CD4-positive, alpha-beta T cell treated with Interleukin-17A for 4 hours (primary cell): ENCODE measurements at places on chromosomes 2 and 18.
A peak's percentile ranks its signal among the peaks of the same experiment; 100 is the strongest.

GRCh38 chr2:215573496-215573895 lies 137.6 kb upstream of the FN1 start:
- no peak for DNase-seq

DNA sequence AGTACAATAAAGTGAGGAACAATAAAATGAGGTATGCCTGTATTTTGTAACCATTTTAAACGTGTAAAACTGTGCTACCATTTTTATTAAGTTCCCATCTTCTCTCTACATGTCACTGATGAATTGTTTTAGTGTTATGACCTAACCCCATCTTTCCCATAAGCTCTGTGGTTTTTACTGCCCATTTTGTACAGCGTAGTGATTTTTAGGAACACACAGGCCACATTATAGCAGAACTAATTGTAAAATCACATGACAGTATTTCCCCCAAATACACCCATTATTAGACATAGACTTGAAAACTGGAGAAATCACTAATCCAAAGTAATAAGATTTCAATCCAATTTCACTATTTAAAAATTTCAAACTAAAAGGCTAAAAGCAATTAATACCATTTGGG lies 130.7 kb downstream of the TMEM247 start:
- no peak for DNase-seq

DNA sequence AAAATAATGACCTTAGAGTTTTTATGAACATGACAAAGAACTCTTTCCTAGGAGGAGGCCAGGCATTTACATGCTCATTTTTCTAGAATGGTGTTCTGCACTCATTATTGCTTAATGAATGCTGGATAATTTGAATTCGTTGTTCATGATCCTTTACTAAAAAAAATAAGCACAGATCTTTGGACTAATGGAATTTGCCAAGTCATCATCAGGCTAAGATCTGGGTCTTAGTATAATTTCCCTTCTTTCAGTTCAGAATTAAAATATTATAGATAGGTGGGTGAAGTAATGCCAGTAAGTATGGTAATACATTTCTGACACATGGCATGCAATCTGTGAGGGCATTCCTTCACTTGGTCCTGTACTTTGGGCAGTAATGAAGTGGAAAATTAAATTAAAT lies 143.8 kb upstream of the AQP4 start:
- DNase-seq, result no peak

DNA sequence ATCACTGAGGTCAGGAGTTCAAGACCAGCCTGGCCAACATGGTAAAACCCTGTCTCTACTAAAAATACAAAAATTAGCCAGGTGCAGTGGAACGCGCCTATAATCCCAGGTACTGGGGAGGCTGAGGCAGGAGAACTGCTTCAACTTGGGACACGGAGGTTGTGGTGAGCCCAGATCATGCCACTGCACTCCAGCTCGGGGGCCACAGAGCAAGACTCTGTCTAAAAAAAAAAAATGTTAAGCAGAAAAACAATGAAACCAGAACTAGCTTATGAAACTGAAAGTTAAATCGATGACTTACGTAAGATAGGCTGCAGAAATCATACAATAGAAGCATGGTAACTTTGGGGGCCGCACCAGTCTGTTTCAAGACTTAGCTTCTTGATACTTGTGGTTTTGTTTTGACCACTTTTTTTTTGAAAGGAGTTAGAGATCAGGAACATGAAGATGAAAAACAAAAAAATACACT lies 6.2 kb upstream of the GPR155 start:
- DNase-seq, result peak; percentile 71

DNA sequence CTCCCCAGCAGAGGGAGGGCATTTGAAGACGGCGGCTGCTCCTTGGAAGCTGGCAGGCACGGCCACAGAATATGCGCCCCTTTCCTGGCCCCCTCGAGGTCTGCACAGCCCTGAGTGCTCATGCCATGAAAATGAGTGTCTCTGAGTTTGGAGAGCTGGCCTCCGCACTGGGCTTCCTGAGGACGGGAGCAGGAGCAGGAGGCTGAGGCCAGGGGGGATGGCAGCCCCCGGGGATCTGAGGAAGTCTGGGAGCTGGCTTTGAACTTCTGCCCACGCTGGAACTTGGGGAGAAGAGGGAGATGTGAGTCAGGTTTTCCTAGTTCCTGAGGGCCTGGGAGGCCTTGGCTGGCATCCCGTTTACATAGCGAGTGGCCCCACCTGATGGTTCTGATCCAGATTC lies 47.0 kb downstream of the RRM2 start:
- DNase-seq, result no peak

DNA sequence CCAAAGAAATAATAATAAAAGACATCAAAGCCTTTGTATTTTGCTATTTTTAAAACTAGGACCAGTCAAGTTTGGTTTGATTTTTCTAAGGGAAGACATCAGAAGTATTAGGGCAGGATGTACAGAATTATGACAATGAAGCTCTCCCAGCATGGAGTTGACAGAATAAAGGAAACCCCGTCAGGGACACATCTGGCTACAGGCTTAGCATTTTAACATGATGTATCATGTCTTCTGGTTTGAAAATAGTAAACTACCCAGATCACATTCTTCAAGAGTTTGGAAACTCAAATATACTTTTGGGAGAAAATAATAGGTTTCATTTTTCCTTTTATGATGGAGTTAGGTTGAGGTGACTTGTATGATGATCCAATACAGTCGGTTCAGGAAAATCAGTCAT lies 552.0 kb upstream of the CDH2 start:
- DNase-seq, result no peak
